ENCODE measurements at places on chromosomes 6 and 20.

DNA sequence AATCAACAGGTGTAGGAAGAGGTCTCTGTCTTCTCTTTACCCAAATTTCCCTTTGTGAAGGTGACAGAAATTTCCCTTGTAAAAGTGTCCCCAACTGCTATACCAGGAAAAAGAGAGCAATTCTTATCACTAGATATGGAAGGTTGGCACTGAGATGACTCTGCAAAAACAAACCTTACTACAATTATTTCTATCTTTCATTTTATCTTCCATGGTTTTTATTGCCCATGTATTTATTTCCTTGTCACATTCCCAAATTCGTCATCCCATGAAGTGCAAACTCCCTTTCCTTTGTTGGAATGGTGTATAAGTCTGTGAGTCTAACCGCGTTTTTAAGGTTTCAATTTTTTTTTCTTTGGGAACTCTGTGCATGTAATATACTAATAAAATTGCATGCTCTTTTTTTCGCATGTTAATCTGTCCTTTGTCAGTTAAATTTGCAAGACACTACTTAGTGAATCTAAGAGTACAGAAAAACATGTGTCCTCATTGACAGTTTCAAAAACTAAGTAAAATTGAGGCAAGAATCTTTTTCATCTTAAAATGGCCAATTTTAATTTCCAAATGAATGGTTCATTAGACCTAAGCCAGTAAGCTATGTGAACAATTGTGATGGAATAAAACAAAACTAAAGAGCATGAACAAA lies 35.4 kb upstream of the HFE start:
- DNase-seq, result no peak

DNA sequence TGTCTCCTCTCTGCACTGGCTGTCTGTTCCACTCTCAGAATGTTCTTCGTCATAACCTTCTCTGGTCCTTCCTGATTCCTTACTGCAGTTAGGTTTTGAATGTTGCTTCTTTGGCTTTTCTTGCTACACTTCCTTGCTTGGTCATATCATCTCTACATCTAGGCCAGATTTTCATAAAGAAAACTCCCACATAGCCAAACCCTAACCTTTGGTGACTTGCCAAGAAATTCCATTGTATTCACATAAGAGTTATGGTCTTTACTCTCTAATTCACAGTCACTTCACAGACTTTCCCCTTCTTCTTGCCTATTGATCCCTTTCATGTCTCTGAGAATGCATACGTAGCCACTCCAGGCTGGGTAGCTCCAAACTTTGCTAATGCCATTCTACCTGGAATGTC lies 41.9 kb upstream of the SIM1 start:
- DNase-seq, result peak; percentile 63

DNA sequence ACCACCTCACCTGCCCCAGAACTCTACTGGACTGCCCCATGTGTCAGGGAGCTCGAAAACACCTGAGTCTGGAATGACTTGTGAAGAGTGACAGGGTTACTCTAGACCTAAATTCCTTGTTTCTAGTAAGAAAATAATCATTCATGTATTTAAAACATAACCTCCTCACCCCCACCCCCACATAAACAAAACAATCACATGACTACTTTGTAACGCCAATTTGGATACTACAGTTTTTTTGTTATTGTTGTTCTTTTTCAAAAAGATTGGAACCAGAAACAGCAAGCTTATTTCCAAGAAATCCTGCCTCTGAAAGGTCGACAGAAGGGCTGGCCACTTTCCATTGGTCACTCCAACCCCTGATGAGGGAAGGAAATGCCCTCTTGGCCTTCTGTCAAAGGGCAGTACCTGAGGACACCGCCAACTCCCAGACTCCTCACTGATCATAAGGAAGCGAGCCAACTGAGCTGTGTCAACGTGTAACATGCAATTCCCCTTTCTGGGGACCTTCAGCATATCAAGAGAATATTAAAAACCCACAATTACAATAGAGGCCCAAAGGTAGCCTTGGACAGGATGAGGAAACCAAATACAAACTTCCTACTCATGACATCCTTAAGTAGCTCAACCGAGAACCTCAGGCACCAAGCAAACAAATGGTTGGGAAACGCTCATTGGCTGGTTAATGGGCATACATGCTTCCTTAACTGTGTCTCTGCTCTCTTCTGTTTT lies 2.6 kb downstream of the MCUR1 start:
- DNase-seq, result no peak

GRCh38 chr6:13485303-13485702 lies 2.1 kb downstream of the GFOD1 start:
- DNase-seq, result no peak

GRCh38 chr20:59611286-59611685 lies 6.9 kb downstream of the PHACTR3 start:
- DNase-seq, result no peak
